ENCODE measurements at places on chromosomes 2 and 18.

DNA sequence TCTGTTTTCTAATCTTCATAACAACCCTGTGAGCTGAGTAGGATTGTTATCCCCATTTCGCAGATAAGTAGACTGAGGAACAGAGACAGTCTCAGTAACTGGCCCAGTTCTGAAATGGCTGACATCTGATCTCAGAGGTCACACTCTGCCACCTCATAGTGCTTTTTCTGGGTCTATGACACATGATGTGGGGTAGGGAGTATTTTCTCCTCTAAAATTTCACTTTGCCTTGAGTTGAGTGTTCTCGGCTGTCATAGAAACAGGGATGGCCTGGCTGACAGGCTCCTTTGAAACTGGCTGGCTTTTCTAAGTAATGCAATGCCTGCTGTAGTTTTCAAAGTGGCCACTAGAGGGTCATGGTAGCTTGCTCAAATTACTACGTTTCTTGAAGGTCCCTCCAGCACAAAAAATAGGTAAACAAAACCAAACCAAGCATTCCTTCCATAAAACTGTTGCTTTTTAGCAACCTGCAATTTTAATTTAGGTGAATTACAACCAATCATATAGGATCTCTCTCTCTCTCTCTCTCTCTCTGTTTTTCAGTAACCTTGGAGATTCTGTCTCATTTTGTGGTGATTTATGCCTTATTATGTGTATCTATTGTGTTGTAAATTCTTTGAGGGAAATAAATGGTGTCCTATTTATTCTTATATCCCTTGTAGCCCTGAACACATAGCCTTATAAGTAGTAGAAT, 84.2 kb upstream of the TTN start:
- DNase-seq: peak; percentile 69

GRCh38 chr2:174568425-174568824, 29.2 kb downstream of the WIPF1 start:
- DNase-seq: no peak

DNA sequence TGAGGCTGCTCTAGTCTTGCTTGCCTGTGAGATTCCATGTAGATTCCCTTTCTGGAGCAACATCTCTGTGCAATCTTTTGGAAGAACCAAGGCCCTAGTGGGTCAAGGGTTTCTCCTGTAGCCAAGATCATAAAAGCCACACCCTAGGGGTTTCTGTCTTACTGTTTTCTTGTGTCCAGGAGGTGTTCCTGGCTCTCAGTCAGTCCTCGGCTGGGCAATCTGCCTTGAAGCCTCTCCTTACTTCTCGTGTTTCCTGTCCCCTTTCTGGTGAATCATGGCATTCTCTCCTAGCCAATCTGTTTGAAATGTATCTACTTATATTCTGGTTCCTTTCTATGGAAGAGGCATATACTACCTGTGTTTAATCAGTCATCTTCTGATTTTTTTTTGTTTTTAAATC, 484.8 kb upstream of the UBE2E3 start:
- DNase-seq: no peak

DNA sequence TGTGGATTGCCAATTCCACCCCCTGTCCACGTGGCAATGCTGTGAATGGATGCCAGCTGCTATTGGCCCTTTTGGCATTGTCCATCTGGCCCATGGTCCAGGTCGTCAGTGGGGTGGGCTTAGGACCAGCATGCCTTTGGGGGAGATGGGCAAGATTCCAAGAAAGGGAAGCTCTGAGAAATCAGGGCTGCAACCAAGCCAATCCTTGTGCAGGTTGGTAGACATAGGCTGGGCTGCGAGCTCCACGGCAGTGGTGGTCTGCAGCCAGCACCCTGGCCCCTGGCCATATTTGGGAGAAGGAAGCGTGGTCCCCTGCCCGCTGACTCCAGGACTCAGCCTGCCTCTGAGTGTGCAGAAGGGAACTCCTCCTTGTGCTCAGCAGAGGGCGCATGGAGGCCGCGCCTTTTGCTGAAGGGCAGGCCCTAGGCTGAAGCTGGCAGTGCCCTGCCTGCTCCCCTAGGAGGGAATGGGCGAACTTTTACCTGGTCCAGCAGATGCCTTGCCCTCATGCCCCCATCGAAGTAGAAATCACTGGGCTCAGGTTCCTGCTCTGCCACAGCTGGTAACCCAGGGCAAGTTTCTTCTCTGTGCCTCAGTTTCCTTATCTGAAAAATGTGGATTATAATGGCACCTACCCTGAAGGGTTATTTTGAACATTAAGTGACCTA, 5.4 kb downstream of the SPR start:
- peak; percentile 69 for DNase-seq

GRCh38 chr2:28681606-28682005, 70.0 kb upstream of the PPP1CB start:
- DNase-seq: no peak

DNA sequence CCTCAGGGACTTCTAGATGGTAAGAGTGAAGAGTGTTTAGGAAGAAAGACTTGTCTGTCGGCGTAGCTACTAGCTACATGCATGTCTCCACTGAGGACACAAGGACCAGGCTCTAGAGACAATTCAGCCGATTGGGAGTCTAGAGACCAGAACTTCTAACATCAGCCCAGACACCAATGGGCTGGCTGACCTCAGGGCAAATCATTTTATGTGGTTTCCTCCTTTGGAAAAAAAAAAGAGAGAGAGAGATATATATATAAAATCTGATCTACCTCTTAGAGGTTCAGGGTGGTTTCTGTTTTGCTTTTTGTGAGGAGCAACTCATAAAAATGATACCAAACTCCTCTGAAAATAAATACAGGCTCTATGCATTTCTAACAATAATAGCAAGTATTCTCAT, 212.8 kb downstream of the BCL2 start:
- DNase-seq: no peak

DNA sequence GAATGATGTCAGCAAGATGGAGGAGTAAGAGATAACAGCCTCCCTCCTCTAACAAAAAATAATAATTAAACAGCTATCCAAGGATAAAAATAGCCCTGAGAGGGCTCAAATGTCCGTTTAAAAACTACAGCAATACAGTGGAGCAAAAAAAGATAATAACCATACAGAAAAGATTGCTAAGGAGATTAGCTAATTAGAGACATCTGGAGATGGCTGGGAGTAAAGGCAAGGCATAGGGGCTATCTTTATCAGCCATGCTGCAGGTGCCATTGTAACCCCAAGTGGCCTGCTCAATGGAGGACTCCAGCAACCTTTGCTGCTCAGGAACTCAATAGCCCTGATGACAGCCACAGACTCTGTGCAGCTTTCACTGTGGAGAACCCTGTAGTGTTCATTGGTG, 42.7 kb downstream of the MDH1 start:
- DNase-seq: no peak

DNA sequence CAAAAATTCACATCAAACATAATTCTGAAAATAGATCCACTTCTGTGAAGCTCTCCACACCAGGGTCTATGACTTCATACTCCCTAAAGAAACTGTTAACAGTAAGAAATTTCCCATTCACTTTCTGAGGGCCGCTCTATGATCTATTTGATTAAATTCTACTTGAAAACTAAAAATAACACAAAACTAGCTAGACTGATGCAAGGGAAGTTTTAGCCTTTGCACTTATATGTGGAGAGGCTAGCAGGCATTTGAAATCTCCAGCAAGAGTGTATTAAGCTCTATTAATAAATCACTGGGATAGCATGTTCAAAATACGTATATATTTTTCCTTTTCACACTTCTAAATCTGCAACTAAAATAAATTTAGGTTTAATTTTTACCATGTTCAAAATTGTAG, 113.7 kb upstream of the SMAD7 start:
- DNase-seq: no peak

- DNase-seq: peak; percentile 55
These were observed 114.1 kb upstream of the NDUFV2 start for GRCh38 chr18:8988260-8988871.

- peak; percentile 58 for DNase-seq
These were observed 24.5 kb upstream of the PEX13 start for GRCh38 chr2:60992985-60993392.

DNA sequence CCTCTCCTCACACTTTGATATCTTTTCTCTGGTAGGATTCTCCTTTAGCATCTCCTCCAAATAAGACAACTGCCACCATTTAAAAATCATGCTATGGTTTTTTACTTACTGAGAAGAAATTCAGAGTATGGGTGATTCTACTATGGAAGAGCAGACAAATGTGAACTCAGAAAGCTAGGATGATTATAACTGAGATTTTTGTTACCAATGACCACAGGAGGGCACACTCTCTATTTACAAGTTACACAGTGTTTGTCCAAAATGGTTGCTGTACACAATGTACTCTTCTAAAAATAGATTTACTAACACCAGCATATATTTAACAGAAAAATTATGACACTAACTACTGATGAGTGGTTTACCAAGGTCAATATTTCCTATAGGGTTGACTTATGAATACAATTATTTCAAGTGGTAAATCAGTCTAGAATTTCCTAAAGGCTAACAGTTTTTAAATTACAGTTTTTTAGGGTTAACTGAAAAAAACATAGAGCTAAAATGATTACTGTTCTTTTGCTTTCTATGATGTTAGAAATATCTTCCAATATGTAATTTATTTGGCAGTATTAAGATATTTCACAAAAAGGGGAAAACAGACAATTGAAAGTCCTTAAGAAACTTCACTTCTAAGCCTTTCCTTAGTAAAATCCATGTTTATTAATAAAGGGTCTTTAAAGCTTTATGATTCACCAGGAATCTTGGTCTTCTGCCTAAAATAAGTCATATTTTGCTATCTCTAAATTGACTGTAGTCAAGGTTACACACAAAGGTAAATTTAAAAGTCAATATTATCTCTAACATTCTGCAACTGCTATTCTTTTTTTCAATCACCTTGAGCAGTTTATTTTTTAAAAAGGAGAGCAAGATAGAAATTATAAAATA, 57.2 kb downstream of the MAP4K3 start:
- peak; percentile 74 for DNase-seq

All from globus pallidus (tissue), 1 donor.